Right cardiac atrium (tissue), 5 donors: ENCODE measurements at places on chromosomes 16 and 17. TPM values are rescaled to one million over a fixed set of nuclear protein-coding genes. Genes with fewer than 3 reads are reported as not detected.

The KRTAP9-3 gene
- total RNA-seq, result not detected

The COL1A1 gene
- 59.2 TPM for total RNA-seq

The UNKL gene
- 6.3 TPM for total RNA-seq

The ATP2A1 gene
- 0.11 TPM for total RNA-seq

The ITGAD gene
- not detected for total RNA-seq

The OR1F1 gene
- total RNA-seq, result not detected

The FGF11 gene
- total RNA-seq, result 27.2 TPM

The BAIAP2 gene
- 32.8 TPM for total RNA-seq

The HSPB9 gene
- total RNA-seq, result 0.20 TPM

The CRAMP1 gene
- 18.4 TPM for total RNA-seq

The GP1BA gene
- total RNA-seq, result not detected

The PRSS36 gene
- total RNA-seq, result 1.3 TPM

The SOST gene
- total RNA-seq, result 0.34 TPM

The SPEM3 gene
- total RNA-seq, result not detected

The RND2 gene
- total RNA-seq, result 2.9 TPM

The UNC119 gene
- total RNA-seq, result 18.1 TPM

- DNase-seq, result no peak
Measured at GRCh38 chr16:2783581-2784357, 3.6 kb downstream of the PRSS33 start.

GRCh38 chr16:66447491-66447890, 20.4 kb downstream of the BEAN1 start:
- no peak for DNase-seq

DNA sequence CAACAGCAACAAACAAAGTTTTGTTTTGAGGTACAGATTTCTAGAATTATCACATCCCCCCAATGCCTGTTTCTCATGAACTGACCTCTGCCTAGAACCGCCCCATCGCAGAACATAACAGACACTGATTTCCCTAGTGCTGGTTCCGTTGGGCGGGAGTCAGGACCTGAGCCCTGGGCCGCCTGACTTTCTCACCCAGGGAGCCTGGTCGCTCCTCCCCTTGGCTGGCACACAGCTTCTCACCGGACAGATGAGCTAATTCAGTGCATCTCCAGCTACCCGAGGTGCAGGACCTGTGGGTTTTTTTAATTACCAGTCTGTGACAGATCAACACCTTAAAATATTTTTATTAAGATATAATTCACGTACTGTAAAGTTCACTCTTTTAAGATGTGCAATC, 20.1 kb upstream of the RPL38 start:
- no peak for DNase-seq

DNA sequence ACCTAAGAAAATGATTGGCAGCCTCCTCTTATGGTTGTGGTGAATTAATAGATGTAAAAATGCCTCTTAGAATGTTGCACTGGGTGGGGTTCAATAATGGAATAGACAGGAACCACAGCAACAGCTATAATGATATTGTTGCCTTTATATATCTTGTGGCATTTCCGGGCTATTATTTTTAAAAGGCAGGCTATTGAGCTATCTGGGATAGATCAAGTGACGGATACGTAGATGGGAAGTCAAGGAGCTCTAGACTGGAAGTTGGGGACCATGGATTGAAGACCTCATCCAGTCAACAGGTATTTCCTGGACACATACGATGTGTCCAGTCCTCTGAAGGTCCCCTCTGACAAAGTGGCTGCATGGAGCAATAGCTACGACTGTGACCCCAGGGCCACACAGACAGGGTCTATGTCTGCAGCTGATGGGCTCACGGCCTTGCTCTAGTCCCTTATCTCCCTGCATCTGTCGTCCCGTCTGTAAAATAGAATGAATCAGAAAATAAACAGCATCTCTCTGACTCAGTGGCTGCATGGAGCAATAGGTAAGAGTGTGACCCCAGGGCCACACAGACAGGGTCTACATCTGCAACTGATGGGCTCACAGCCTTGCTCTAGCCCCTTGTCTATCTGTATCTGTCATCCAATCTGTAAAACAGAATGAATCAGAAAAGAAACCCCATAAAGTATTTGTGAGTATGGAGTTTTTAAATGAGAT, 117.7 kb upstream of the FOXF1 start:
- DNase-seq, result no peak

DNA sequence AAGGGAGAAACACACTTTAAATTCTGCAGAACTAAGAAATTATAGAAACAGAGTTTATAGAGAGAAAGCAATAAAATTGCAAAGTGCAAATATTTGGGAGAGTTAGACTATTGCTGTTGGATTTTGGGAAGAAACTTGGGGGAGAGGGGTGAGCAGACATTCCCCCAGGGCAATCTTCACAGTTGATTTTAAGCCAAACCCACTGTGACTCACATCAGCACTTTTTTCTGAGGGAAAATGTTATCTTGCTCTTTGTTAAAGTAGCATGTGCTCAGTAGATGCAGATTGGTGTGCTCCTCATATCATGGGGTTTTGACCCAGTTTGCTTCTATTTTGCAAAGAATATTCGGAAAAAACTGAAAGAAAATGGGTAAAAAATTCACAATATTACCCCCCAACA, 367.6 kb downstream of the CDH11 start:
- DNase-seq, result no peak

- DNase-seq, result no peak
Measured at GRCh38 chr16:1134776-1135458, 18.0 kb upstream of the CACNA1H start.

- DNase-seq, result no peak
Measured at GRCh38 chr17:61474934-61475333, 22.7 kb downstream of the TBX4 start.

GRCh38 chr17:78960928-78961327, 18.8 kb downstream of the LGALS3BP start:
- peak; percentile 48 for DNase-seq

DNA sequence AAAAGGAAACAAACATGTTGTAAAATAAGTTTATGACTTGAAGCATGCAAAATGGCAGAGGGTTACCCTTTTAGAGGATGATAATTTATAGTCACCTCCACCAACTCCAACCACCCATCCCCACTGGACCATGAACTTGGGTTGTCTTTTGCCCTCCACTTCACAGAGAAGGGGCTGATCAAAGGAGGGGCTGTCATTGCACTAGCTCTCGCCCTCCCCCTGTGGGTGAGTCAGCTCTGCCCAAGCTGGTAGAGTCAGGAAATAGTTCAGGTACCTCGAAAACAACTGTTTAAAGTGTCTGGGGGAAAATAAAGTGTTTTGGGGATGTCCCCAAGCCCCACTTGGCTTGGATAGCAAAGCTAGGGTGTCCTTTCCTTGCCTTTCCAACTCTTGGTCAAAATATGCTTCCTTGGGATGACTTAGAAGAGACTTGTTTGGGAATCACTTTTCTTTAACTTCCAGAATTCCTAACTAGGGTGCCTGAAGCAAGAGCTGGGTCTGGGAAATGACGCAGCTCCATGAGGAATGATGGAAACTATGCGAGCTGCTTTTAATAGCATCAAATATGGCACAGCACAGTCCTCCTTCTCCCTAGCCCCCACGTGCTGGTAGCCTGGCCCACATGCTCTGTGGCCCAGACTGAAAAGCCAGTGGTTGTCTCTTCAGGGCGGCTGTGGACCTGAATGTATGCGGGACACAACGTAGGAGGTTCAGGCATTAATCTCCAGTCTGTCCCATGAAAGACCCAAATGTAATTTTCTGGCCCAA, 40.7 kb downstream of the TBX4 start:
- no peak for DNase-seq

DNA sequence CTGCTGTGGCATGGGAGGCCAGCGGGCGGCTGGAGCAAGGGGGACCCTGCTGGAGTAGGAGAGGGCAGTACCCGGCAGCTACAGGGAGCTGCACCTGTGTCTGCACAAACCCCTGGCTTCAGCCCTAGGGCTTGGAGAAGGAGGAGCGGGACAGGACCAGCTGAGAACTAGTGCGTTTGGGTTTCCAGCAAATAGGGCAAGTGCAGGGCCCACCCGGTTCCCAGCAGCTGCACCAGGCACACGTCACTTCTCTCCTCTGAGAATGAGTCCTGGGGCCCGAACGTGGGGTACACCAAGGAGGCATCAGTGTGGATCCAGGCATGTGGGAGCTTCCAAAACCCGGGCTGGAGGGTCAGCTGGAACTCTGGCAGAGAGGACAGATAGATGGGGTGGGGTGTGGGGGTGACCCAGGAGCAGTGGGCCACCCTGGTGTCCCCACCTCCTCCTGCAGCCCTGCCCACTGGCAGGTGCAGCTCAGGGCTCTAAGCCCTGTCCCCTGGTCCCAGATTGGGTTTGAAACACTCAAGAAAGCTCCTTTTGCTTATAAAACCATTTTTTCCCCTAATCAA, 5.6 kb downstream of the C16orf89 start:
- no peak for DNase-seq

DNA sequence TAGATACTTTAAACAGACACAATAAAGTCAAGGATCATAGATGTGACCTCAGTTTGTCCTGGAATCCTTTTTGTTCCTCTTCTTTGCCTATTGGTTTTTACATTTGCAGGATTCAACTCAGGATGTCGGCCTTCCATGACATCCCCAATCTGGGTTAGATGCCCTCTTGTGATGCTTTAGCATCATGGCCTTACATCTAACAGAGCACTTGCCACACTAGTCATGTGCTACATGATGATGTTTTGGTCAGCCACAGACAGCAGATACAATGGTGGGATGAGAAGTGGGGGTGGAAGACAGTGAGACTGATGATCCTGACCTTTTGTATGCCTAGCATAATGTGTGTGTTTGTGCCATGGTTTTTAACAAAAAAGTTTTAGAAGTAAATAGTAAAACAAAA, 1.8 kb upstream of the SYNRG start:
- DNase-seq, result no peak

DNA sequence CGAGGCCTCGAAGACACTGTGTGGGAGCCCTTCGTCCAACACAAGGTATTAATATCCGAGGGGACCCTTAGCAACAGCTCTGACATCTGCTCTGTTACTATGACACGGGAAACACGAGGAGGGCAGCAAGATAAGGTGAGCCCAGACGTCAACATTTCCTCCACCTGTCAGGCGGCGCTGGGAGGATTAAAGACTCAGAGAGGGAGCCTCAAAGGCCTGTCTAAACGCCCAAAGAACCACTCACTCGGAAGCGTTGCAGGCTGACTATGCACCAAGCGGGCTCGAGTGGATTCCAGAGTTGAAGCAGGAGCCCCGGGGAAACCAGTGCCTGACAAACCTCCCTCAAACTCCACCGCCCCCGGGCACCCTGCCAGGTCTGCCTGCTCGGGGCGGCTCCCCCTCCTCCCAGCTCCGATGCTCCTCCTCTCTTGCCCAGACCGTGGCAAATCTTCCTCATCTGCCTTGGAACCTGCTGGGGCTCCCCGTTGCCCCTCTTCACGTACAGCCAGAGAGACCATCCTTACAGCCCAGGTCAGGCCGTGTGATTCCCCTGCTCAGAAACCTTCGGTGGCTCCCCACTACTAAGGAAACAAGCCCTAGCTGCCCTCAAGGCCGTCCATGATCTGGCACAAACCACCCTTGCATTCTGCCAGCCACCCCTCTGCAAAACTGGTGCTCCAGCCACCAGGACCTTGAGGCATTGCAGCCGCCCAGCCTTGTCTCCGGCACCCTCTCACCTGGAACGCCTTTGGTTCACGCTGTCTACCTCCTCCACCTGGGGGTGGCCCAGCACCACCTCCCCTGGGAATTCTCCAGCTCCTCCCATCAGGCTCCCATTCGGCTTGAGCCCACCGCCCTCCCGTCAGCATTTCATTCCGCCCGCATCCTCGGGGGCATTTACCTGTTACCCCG, 16.2 kb downstream of the RPH3AL start:
- DNase-seq, result peak; percentile 92

DNA sequence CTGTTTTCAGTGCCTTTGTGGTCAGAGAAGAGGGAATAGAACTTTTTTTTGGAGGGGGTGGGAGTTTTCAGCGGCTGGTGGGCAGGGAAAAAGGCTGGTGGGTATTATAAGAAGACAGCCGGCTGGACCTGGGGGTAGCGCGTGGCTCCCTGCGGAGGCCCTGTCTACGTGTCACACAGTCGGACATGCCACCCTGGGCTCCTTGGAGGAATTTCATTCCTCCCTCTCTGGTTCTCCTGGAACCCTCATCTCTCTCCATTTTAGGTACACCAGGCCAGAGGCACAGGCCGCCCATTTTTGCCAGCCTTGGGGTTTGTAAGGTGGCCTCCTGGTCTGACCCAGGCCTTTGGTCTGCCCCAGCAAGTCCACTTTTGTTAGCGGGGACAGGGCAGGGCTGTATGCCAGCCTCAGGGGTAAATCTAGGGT, 908 bp downstream of the FKBP10 start:
- DNase-seq, result no peak

DNA sequence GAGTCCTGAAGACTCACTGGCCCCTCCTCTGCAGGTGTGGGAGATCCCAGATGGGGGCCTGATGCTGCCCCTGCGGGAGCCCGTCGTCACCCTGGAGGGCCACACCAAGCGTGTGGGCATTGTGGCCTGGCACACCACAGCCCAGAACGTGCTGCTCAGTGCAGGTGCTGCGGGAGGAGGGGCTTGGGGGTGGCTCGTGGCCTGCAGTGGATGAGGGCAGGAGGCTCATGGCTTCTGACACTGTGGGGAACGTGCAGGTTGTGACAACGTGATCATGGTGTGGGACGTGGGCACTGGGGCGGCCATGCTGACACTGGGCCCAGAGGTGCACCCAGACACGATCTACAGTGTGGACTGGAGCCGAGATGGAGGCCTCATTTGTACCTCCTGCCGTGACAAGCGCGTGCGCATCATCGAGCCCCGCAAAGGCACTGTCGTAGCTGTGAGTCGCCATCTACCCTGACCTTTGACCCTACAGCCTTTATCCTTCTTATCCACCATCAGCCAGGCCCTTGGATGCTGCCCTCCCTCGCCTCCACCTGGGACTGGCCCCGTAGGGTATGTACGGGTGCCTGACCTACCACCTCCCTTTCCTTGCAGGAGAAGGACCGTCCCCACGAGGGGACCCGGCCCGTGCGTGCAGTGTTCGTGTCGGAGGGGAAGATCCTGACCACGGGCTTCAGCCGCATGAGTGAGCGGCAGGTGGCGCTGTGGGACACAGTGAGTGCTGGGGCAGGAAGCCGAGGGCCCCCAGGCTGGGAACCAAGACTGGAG, 3.6 kb downstream of the CORO1A start:
- peak; percentile 92 for DNase-seq

DNA sequence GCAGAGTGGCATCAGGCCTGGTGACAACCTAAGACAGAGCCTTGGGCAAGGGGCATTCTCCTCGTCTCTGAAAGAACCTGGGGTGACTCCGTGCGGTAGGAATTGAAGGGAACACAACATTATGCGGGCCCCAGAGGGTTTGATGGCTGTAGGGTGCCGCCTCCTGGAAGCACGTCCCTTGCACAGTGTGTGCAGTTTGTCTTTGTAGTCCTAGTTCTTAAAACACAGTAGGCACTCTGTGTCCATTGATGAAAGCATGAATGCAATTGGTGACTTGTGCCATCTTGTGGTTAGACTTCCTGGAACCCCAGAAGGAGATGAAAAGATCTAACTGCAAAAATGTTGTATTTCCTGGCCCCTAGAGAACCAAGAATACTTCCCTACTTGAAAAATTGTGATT, 279.8 kb downstream of the UTP18 start:
- DNase-seq, result no peak
